Activated gamma-delta T cell (primary cell): ENCODE measurements at places on chromosomes 11 and 22.

- DNase-seq = no peak
Observed at GRCh38 chr11:10490032-10490397, 35.0 kb downstream of the AMPD3 start.

DNA sequence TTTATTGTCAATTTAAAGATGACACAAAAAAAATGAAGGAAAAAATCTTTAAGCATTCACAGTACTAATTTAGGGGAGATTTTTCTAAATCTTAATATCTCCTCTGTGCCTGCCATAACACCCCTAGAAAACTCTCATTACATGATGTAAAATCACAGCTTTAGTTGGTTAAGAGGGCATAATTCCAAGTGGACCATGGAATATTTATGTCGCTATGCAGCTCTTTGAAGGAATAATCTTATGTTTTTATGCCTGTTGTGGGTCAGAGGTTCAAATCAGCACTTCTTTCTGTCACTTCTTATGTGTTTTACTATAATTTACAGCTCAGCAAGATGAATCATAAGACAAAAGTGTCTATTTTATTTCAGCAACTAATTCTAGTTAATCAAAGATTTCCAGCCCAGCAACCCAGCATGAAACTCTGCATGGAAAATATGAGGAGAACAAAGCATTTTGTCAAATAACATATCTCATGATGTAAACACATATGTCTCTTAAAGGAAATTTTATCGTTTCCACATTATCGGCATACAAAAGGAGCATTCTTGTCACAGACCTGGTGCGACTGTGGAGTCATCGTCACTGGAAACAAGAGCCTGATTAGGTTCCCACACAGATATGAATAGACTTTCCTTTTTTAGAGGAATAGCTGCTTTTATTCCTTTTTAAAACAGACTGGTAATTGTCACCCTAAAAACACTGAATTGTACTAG, 274.8 kb downstream of the SOX6 start:
- no peak for DNase-seq

GRCh38 chr11:1165256-1166041, 7.7 kb downstream of the MUC5AC start:
- no peak for DNase-seq

DNA sequence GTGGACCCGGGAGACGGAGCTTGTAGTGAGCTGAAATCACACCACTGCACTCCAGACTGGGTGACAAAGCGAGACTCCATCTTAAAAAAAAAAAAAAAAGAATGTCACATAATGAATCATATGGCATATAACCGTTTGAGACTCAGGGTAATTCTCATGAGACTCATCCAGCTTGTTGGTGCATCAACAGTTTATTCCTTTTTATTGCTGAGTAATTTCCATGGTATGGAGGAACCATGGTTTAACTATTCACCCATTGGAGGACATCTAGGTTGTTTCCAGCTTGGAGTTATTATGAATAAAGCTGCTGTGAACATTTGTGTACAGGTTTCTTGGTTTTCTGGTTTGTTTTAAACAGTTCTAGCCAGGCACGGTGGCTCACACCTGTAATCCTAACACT, 25.3 kb downstream of the PPARA start:
- DNase-seq = no peak

GRCh38 chr11:9285850-9286587, 20.9 kb upstream of the DENND5A start:
- DNase-seq = no peak

GRCh38 chr11:73997120-73997770, 11.6 kb downstream of the UCP3 start:
- DNase-seq = no peak

- no peak for DNase-seq
Observed at GRCh38 chr11:1197431-1197885, 25.4 kb upstream of the MUC5B start.

DNA sequence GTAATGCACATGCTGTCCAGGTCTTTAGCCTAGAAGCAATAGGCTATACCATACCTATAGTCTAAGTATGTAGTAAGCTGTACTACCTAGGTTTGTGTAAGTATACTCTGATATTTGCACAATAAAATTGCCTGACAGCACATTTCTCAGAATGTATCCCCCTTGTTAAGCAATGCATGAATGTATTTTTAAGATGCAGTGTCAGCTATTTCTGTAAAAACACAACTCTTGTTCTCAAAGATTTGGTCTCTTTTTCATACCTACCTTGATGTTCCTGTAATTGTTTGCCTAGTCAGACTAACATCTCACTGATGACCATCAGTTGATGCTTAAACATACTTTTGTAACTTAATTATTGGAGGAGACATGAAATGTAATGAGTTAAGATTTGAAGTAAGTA, 619.9 kb downstream of the CNTN5 start:
- no peak for DNase-seq

DNA sequence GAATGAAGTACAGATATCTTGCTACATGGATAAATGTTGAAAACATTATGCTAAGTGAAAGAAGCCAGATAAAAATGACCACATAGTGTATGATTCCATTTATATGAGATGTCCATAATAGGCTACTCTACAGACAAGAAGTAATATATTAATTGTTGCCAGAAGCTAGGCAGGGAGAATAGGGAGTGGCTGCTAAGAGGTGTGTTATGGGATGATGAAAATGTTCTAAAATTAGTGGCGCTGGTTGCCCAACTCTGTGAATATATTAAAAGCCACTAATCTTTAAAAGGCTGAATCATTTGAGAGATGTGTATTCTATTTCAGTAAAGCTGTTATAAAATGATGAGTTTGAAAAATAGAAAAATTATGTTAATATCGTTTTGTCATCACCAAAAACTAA, 144.4 kb downstream of the NCAM1 start:
- DNase-seq = no peak

GRCh38 chr11:34586488-34587281, 34.2 kb upstream of the EHF start:
- DNase-seq = no peak

- no peak for DNase-seq
Observed at GRCh38 chr11:120940160-120940848, 83.6 kb upstream of the TBCEL start.

DNA sequence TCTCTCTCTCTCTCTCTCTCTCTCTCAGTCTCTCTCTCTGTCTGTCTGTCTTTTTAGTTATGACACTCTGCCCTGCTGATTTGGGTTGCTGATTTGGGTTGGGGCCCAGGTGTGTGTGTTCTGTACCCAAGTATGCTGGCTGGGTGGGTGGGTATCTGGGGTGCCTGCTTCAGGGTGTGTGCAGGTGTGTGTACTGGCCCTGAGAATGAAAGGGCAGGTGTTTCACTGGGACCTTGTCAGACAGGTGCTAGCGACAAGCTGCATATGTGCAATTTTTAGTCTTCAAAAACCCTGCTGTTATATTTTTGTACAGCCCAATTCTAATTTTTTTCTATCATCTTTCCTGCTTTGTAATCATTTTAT, 943 bp downstream of the CSF2RB start:
- DNase-seq = no peak

DNA sequence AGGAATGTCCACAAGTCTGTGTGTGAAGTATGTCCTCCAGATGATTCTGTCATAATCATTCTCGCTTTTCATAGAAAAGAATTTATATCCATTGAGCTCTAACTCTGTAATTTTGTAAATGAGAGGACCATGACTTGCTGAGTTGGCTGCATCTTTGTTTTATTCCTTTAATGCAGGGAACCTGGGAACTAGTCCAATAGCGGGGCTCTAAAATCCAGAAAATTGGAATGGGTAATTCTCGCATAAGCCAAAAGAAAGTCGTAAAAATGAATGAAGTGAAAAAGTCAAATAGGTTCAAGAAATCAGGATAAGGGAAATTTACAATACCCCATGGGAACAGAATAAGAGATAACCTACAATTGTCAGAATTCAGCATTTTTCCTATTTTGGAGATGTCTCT, 232.5 kb downstream of the RAB38 start:
- DNase-seq = no peak

- no peak for DNase-seq
Observed at GRCh38 chr22:45285263-45286058, 712 bp downstream of the UPK3A start.

DNA sequence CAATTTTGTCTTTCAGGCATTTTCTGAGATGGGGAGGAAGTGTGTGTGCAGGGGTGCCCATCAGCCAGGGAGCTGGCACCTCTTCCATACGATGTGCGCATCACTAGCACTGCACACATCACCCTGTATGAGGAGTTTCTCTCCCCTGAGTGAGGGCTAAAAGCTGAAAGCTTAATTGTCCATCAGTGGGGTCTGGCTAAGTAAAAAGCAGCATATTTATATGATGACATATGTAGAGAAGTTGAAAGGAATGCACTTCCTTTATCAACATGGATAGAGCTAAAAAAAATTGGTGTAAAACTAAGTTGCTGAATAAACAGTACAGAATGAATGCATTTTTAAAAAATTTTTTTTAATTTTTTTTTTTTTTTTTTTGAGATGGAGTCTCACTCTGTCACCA, 4.0 kb downstream of the VSTM5 start:
- no peak for DNase-seq

DNA sequence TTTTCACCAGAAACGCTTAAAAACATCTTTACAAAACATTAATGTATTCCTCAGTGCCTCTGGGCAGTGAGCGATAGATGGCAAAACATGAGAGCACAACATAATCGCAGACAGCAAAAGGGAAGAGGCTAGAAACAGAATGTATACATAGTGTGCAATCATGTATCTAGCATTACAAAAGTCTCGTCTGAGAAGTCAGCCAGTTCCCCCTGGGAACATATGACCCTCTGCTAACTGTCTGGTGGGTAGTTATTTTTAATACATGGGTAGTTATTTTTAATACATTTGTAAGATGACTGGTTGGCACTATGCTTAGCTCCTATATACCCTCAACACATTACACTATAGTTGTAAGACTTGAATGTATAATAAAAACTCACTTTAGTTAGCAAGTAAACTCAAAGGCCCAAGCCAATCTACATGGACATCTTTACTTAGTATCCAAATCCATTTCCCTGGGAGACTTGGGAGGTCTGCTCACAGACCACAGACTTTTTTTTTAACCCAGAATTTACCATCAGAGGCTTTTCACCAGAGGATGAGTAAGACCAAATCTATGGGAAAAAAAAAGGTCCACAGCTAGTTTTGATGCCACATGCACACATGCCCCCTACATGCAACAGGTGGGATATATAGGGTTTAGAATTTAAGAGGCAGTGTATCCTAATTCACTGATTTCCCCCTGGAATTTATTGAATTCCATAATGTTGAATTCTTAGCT, 71.7 kb downstream of the AMBRA1 start:
- no peak for DNase-seq

DNA sequence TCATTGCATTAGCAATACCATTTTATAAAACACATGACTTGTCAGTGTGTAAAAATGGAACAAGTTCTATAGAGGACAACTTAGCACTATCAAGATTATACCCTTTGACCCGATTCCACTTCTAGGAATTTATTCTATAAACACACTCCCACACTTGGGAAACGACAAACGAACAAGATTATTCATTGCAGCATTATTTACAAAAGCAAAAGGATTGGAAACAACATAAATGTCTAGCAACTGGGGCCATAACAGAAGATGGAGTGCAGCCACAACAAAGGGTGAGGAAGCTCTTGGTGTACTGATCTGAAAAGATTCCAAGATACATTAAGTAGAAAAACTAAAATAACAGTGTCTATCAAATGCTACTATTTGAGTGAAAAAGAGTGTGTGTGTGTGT, 2.3 kb upstream of the IRAG1 start:
- no peak for DNase-seq

GRCh38 chr11:69244266-69244665, 49.7 kb upstream of the MYEOV start:
- DNase-seq = no peak

DNA sequence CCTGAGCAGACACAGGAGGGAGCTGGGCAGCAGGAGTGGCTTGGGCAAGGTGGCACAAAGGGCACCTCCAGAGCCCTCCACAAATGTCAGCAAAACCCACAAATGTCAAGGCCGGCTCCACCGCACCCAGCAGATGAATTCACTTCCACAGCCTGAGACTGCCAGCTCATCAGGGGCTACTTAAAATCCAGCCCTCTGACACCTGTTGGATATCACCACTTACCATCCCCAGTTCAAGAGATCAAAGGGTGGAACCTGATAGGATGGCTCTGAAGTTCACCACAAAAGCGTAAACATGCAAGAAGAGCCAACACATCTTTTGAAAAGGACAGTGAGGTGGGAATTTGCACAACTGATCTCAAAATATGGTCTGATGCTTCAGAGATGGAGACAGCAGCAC, 168.6 kb upstream of the GRK3 start:
- DNase-seq = no peak

DNA sequence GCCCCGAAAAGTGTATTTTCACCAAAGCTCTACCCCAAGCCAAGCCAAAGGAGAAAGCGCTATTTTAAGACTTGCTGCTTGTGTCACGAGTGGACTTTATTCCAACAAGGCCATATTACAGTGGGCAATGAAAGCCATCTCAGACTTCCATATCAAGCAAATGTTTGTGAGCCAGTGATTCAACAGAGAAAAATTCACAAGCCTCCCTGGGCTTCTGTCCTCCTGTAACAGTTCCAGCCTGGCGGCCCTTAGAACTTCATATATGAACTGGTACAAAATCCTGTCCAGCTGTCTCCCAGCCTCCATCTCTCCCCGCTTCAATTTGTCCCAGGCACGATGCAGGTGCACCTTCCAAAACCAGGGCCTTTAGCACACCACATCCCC, 11.2 kb downstream of the LARGE1 start:
- DNase-seq = no peak

DNA sequence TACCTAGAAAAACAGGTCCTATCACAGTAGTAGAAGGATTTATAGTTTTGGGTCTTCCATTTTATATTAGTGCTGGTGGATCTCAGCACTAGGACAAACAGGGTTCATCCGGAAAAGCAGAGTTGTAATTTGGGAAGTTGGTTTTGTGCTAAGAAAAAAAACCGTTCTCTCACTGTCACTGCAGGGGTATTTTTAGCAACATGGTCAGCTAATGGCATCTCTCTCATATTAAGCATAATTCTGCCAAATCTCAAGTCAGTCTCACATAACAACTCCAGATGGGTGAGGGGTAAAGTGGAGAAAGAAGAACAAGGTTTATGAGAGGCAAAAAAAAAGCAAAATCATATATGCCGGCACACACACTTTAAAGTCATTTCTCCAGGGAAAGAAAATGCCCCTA, 51.6 kb upstream of the GDPD4 start:
- DNase-seq = no peak

GRCh38 chr22:44325718-44326490, 13.2 kb upstream of the SHISAL1 start:
- DNase-seq = no peak

- no peak for DNase-seq
Observed at GRCh38 chr11:102920118-102920684, 35.3 kb downstream of the MMP13 start.

GRCh38 chr22:46855681-46856080, 93.2 kb downstream of the TBC1D22A start:
- no peak for DNase-seq
